ENCODE measurements at places on chromosomes 2 and 18.

DNA sequence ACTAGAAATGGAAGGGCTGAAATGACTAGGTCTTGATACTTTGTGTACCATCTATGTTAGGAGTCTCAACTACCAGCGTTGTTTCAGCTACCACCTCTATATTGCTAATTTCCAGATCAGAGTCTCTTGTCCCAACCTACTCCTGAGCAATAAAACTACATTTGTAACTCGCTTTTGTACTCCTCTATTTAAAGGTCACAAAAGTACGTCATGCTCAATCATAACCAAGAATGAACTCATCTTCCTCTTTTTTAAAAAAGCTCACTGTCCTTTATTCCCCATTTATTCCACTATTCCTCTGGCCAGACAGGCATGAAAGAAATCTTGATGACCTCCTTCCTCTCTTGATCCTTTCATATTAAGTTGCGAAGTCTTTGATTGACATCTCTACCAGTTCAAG is 11.2 kb upstream of the MATN3 start:
- no peak for DNase-seq

- no peak for DNase-seq
These were observed 262.8 kb upstream of the FANCL start for GRCh38 chr2:58503918-58504317.

- DNase-seq, result no peak
These were observed 46.3 kb downstream of the HK2 start for GRCh38 chr2:74880054-74880728.

DNA sequence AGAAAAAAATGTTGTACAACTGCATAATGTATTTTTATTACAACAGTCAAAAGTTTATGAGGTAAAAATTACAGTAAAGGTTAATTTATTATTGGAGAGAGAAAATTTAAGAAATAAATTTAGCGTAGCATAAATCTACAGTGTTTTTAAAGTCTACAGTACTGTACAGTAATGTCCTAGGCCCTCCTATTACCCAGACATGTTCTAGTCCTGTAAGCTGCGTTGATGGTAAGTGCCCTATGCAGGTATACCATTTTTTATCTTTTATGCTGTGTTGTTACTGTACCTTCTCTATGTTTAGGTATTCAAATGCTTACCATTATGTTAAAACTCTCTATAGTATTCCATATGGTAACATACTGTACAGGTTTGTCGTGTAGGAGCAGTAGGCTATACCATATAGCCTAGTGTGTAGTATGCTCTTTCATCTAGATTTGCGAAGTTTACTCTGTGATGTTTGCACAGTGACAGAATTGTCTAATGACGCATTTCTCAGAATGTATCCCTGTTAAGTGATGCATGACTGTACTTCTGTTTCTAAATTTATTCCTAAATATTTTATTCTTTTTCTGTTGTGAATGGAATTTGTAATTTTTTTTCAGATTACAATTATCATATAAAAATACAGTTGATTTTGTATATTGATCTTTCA is 24.5 kb downstream of the ABI2 start:
- no peak for DNase-seq

DNA sequence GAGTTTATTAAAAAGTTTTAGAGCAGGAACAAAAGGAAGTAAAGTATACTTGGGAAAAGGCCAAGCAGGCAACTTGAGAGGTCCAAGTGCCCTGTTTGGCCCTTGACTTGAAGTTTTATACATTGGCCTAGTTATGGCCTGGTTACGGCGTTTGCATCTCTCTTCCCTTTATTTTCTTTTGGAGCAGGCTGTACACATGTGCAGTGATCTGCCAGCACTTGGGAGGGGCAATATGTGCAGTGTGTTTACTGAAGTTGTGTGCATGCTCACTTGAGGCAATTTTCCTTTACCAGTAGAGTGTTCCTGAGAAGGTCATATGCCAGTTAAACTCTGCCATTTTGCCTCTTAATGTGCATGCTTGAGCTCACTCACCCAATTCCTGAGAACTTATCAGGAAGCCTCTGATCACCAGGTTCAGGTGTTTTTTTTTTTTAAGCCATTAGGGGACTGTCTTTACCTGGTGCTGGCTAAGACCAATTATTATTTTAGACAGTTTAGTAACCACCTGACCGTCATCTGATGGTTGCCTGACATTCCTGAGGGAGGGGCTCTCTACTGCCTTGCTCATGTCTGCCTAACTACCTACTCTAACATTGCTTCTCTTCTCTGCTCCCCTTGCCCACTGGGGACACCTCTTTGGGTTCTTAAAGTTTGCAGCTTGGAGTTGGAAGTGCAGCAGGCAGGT is 48.0 kb downstream of the SCN2A start:
- no peak for DNase-seq

DNA sequence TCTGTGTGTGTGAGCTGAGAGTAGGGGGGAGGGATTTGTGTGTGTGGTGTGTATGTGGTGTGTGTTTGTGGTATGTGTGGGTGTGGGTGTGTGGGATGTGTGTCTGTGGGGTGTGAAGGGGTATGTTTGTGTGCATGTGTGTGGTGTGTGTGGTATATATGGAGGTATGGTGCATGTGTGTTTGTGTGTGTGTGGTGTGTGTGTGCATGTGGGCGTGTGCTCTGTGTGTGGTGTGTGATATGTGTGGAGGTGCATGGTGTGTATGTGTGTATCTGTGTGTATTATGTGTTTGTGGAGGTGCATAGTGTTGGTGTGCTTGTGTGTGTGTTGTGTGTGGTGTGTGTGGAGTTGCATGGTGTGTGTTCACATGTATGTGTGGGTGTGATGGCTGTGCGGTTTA is 106.0 kb downstream of the CMPK2 start:
- DNase-seq, result no peak
